Vagina (tissue), 2 donors: ENCODE measurements at places on chromosomes 6 and 20. TPM values are rescaled to one million over a fixed set of nuclear protein-coding genes. Genes with fewer than 3 reads are reported as not detected.

The BFSP1 gene
- total RNA-seq: 0.49 TPM

The MYT1 gene
- total RNA-seq: not detected

The IL17A gene
- total RNA-seq: not detected

The KIAA0408 gene
- 4.7 TPM for total RNA-seq

The TAP2 gene
- total RNA-seq: 19.9 TPM

DNA sequence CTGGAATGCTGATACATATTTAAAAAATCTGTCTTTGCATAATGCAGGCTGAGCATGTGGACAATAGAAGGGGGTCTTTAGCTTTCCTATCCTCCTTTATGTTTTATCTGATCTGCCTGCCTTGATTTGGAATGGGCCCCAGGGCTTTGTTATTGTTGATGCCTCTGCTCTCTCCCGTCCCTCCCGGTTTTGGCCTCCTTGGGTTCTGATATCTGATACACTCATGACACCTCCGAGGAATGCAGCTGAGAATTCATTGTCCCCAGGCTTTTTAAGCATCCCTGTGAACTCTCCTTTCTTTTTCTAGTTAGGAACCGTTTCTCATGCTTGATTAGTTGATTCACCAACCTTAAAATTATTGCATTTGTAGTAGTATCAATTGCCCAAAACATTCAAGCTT lies 185.5 kb upstream of the RALGAPA2 start:
- no peak overlapping the region for H3K4me3 ChIP-seq
- H3K27me3 ChIP-seq: no peaks in the 10 kb centered on the region
- H3K27ac ChIP-seq: no peak overlapping the region
- DNase-seq: no peak
- no peaks in the 10 kb centered on the region for H3K36me3 ChIP-seq
- peaks cover 10% of the 10 kb centered on the region for H3K4me1 ChIP-seq

- no peak overlapping the region for H3K4me3 ChIP-seq
- no peaks in the 10 kb centered on the region for H3K27me3 ChIP-seq
- no peaks in the 10 kb centered on the region for H3K4me1 ChIP-seq
- H3K27ac ChIP-seq: no peak overlapping the region
- no peak for DNase-seq
Observed at GRCh38 chr6:159217595-159218275, 48.5 kb downstream of the FNDC1 start.

GRCh38 chr6:99940582-99940981 lies 53.4 kb downstream of the MCHR2 start:
- H3K4me1 ChIP-seq: no peaks in the 10 kb centered on the region
- no peaks in the 10 kb centered on the region for H3K27me3 ChIP-seq
- DNase-seq: no peak
- H3K27ac ChIP-seq: no peak overlapping the region

DNA sequence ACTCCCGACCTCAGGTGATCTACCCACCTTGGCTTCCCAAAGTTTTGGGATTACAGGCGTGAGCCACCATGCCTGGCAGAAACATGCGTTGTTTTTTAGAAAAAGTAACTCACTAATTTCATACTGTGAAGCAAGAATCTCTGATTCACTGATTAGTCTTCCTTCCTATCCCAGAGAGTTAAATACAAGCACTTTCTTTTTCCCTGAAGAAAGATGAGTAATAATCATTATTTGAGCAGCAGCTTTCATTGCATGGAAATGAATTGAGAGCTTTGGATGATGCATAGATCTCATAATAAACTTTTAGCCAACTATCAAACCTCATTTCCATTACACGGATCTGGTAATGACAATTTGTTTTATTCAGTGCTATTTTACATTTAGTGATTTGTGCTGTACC lies 892.5 kb upstream of the EYS start:
- H3K4me1 ChIP-seq: no peaks in the 10 kb centered on the region
- H3K36me3 ChIP-seq: no peaks in the 10 kb centered on the region
- H3K4me3 ChIP-seq: no peak overlapping the region
- no peak for DNase-seq

- no peaks in the 10 kb centered on the region for H3K27me3 ChIP-seq
- H3K36me3 ChIP-seq: no peaks in the 10 kb centered on the region
- H3K4me1 ChIP-seq: no peaks in the 10 kb centered on the region
Observed at GRCh38 chr6:23174781-23175361, 605.5 kb downstream of the HDGFL1 start.

DNA sequence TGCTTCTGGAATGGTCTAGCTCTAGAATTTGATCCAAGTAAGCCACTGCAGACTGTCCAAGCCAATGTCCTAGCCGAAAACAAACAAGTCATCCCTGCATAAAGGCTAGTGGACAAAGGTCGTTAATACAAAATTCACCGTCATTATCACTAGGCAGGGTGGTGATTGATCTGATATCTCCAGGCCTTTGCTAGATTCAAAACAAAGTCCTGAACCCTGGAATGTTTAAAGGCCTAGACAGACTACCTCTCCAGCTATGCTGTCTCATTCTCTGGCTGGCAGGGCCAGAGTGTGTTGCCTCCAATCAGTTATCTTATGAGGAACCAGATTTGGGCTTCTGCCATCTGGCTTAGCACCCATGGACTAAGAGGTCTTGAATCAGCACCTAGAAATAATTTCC lies 38.3 kb downstream of the MAP7 start:
- H3K36me3 ChIP-seq: no peaks in the 10 kb centered on the region
- no peak for DNase-seq
- no peak overlapping the region for H3K27ac ChIP-seq

- H3K4me1 ChIP-seq: peaks cover 46% of the 10 kb centered on the region
- H3K4me3 ChIP-seq: peak overlapping the region; percentile 87
- DNase-seq: no peak
- H3K27ac ChIP-seq: peak overlapping the region; percentile 96
Observed at GRCh38 chr6:89351671-89352277, 748 bp downstream of the UBE2J1 start.

DNA sequence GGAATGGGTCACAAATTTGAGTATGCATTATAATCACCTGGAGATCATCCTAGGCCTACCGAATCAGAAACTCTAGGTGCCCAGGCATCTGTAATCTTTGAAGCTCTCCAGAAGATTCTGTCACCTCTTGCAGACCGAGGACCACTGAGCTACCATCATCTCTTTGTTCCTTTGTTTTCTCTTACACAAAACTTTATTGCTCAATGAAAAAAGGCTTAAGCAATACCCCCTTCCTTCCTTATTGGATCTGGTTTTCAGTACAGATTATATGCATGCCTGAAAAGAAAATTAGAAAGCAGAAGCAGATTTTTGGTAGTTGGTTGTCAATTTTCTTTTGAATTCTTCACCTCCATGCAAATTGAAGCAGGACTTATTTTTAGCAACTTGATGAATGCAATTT lies 31.3 kb downstream of the STX11 start:
- H3K36me3 ChIP-seq: no peaks in the 10 kb centered on the region
- no peak for DNase-seq
- H3K4me1 ChIP-seq: peaks cover 11% of the 10 kb centered on the region
- no peak overlapping the region for H3K27ac ChIP-seq
- H3K27me3 ChIP-seq: no peaks in the 10 kb centered on the region

DNA sequence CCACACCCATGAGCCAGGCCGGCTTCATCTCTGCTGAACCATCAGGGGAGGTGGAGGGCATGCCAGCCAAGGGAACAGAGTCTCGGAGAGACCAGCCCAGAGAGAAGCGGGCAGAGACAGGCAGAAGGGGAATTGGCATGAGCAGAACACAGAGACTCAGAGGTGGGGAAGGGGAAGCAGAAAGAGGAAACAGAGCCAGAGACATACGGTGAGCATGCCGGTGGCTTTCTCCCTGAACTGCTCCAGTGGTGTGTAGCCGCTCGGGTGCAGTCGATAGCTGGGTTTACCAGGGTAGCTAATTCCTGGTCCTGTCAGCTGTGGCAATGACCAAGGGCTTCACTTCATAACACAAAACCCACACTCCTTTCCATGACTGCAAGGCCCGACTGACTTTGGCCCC lies 83.6 kb upstream of the CCDC167 start:
- no peaks in the 10 kb centered on the region for H3K27me3 ChIP-seq
- no peaks in the 10 kb centered on the region for H3K4me1 ChIP-seq
- no peaks in the 10 kb centered on the region for H3K36me3 ChIP-seq
- H3K4me3 ChIP-seq: no peak overlapping the region
- DNase-seq: no peak

DNA sequence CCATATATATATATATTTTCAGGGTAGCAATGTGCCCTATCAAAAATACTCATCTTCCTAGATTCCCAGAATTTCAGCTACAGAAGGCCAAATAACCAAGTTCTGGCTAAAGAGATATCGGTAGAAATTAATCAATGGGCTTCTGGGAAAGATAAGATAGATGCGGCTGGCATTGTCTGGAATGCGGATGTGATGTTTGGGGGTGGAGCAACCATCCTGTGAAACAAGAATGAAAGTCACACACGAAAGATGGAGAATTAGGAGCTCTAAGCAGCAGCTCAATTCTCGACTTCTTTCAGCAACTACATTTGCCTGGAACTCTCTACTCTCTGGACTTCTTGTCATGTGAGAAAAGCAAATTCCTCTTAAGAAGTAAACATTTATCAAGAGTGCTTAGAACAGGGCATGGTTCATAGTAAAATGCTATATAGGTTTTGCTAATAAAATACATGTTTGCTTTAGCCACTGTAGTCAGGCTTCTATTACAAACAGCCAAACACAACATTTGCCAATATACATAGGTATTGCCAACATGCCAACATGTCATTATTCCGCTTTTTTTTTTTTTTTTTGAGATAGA lies 90.8 kb downstream of the CLIC5 start:
- DNase-seq: no peak
- H3K27ac ChIP-seq: no peak overlapping the region
- H3K4me1 ChIP-seq: no peaks in the 10 kb centered on the region
- no peaks in the 10 kb centered on the region for H3K27me3 ChIP-seq

DNA sequence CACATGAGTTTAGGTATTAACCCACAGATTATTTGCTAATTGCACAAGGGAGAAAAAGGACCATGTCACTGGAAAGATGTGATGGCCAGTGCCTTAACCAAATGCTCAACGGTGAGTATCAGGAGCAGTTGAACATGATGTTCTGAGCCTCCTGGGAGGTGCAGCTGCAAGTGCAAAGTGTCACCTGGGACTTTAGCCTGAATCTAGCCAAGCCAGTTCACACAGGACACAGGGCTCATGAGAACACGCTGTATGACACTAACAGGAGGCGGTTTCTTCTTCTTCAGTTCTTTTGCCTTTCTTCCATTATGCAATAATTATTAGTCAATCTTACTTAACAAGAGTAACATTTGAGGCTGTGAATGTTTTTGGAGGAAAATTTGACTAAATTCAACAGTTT lies 225.3 kb downstream of the THBS2 start:
- H3K27ac ChIP-seq: no peak overlapping the region
- no peak overlapping the region for H3K4me3 ChIP-seq
- H3K27me3 ChIP-seq: no peaks in the 10 kb centered on the region

DNA sequence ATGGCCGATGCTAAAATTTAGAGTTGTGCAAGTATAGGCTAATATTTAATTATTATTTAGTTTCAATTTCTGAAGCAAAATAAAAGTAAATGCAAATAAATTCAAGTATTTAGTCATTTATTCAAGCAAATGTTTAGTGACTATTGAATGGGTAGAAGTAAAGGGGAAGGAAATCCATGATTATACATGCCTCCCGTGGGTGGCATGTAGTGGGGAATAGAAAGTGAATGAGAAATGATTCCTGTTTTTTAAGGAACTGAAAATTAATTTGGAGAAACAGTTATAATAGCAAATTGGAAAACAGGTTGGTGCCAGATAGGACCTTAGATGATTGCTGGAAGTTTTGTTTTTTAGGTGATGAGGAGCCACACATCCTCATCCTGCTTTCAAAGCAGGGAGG lies 35.4 kb downstream of the FAM229B start:
- H3K27me3 ChIP-seq: no peaks in the 10 kb centered on the region
- H3K36me3 ChIP-seq: no peaks in the 10 kb centered on the region
- no peak overlapping the region for H3K27ac ChIP-seq
- H3K4me3 ChIP-seq: no peak overlapping the region
- no peaks in the 10 kb centered on the region for H3K4me1 ChIP-seq
- DNase-seq: no peak

GRCh38 chr6:149045404-149045803 lies 272.1 kb upstream of the TAB2 start:
- H3K4me3 ChIP-seq: no peak overlapping the region
- H3K36me3 ChIP-seq: no peaks in the 10 kb centered on the region
- H3K4me1 ChIP-seq: peaks cover 28% of the 10 kb centered on the region

DNA sequence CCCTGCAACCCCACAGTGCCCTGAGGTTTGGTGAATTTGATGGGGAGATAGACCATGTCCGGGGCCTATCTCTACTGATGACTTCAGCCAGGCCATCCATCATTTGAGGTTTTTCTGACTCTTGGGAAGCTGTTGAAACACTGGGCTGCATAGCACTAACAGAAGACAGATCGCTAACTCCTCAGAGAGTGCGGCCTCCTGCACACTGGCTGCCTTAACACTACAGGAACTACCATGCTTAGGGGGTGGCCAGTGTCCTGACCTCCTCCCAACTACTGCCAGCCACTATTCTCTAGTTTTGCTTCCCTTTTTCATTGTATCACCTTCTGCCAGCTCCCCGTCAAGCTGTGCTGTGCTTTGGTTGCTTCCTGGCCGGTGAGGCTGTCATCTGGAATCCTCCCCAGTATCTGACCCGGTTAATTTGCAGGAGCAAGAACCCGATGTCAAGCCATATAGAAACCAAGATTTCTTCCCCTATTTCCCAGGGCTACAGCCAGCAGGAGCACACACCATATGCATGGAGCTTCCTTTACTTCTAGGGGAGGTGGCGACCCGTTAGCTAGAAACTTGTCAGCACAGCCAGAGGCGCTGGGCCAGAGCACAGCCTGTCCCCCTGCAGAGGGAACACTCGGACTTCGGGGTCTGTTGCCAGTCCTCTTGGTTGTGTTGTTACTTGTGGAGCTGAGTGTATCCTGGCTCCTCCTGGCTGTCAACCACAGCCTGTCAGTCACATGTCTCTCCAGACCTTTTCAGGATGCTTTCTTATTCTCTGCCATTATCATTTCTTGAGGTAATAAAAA lies 57.3 kb upstream of the TRAF3IP2 start:
- peak overlapping the region; percentile 80 for H3K27ac ChIP-seq
- DNase-seq: no peak
- H3K27me3 ChIP-seq: no peaks in the 10 kb centered on the region
- H3K36me3 ChIP-seq: no peaks in the 10 kb centered on the region
- H3K4me1 ChIP-seq: peaks cover 73% of the 10 kb centered on the region

- DNase-seq: no peak
- H3K4me1 ChIP-seq: peaks cover 47% of the 10 kb centered on the region
- H3K27me3 ChIP-seq: no peaks in the 10 kb centered on the region
- H3K36me3 ChIP-seq: peaks cover 50% of the 10 kb centered on the region
- H3K27ac ChIP-seq: no peak overlapping the region
Observed at GRCh38 chr6:30889921-30890645, 5.8 kb downstream of the DDR1 start.

GRCh38 chr6:29559524-29560287 lies at the start of gene UBD:
Gene UBD (minus strand): TSS chr6:29559732. CDS start chr6:29559701, 31 bp downstream.
- H3K4me3 ChIP-seq: no peak within 1 kb of the TSS
- DNase-seq: no peak
- no peak within 1 kb of the TSS for H3K27ac ChIP-seq
- H3K36me3 ChIP-seq: no peaks in the 10 kb centered on the region
- no peaks in the 10 kb centered on the region for H3K27me3 ChIP-seq
- no peaks in the 10 kb centered on the region for H3K4me1 ChIP-seq
